ENCODE measurements at places on chromosomes 2 and 18. TPM values are rescaled to one million over a fixed set of nuclear protein-coding genes. Genes with fewer than 3 reads are reported as not detected.

GRCh38 chr2:23867449-23867848 lies 59.5 kb downstream of the ATAD2B start:
- DNase-seq, result no peak

GRCh38 chr2:186746584-186746983 lies 52.7 kb downstream of the FAM171B start:
- DNase-seq, result no peak

DNA sequence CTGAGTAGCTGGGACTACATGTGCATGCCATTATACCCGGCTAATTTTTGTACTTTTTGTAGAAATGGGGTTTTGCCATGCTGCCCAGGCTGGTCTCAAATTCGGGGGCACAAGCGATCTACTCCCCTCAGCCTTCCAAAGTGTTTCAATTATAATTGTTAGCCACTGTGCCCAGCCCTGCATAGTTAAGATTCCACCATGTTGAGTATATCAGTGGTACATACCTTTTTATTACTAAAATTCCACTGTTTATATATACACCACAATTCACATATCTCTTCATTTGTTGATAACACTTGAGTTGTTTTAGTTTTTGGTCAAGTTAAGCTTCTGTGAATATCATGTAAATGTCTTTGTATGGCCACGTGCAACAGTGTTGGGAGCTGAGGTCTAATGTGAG lies 12.8 kb upstream of the FMNL2 start:
- DNase-seq, result no peak

GRCh38 chr2:203553784-203554183 lies 18.7 kb upstream of the RAPH1 start:
- DNase-seq, result no peak

- DNase-seq, result peak; percentile 40
Measured at GRCh38 chr2:224909885-224910573, 132.2 kb downstream of the DOCK10 start.

- DNase-seq, result no peak
Measured at GRCh38 chr18:11324956-11325882, 175.8 kb upstream of the PIEZO2 start.

GRCh38 chr2:225117051-225117716 lies 74.9 kb upstream of the DOCK10 start:
- DNase-seq, result no peak

DNA sequence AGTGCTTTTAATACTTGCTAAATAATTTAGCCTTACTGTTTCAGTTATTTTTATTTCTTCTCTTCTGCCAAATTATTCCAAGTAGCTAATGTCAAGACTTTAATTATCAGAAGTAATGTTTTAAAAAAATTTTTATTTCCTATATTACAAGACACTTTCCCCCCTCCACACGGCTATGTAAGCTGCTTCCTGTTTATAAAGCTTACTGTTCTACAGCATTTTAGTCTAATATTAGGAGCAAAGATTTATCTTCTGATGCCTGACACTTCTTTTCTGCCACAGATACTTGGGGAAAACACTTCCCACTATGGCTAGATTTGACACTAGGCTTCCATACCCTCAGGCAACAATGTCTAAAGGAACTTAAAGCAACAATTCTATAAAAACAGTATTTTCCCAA lies 62.3 kb downstream of the ROCK1 start:
- no peak for DNase-seq

- peak; percentile 47 for DNase-seq
Measured at GRCh38 chr2:127637725-127638252, 8.2 kb upstream of the GPR17 start.

DNA sequence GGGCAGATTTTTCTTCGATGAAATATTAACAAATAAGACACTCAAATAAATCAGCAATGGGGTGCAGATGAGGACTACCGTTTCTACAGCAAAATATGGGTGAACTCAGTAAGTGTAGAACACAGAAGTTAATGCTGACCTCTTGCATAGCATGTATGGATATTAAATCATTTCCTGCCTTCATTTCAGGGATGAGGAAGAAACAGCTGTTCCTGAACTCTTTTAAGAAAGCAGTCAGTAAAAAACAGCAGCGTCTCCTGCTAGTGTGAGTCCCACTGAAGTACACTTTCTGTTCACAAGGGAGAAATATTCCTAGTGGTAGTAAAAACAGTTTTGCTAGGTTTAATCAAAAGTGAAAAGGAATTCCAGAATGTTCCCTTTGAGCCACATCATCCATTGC lies 379.0 kb downstream of the ZEB2 start:
- DNase-seq, result peak; percentile 16

DNA sequence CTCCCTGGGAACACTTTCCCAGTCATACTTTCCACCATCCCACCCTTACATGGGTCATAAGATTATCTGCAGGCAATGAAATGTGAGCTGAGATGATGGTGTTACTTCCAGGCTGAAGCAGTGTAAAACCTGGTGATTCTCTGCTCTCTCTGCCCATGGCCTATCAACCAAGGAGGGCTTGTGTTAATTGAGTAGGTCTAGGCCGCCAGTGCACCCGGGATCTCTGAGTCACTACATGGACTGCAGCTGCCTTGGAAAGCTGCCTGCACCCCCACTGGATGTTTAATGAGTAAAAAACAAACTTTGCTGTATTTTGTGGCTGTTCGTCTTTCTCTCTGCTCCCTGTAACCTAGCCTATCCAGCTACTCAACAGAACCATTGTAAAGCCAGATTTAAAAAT lies 451.7 kb upstream of the SMIM21 start:
- DNase-seq, result no peak

- no peak for DNase-seq
Measured at GRCh38 chr2:70089220-70089982, 2.1 kb downstream of the PCBP1 start.

- DNase-seq, result no peak
Measured at GRCh38 chr2:69291004-69291650, 95.9 kb downstream of the GFPT1 start.

- no peak for DNase-seq
Measured at GRCh38 chr2:66080127-66080526, 354.8 kb upstream of the MEIS1 start.

DNA sequence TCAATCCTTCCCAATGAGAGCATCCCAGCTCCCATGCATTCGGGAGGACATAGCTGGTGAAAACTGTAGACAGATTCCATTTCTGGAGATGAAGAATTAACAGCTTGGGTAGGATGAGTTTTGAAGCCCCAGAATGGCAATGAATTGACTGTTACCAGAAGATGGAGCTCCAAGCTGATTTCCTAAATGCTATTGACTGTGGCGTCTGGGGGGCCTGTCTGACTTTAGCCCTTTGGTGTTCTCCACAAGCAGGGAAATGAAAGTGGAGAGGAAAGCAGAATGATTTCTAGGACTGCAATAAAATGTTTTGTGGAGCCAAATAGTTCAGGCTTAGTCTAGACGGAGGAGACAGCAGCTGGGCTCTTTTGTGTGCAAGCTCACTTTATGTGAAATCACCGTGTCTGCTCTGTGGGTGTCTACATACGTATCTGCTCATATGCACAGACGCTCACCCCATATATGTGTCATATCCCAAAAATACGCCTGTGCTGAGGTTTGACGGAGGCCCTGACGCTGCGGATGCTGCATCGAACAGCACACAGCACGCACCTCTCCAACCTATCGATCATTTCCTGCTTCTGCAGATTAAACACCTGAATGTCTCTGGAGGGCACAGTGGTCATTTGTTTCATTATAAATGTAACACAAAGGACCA lies 166.4 kb upstream of the PXDN start:
- no peak for DNase-seq

Gene LYPD6
- 18.1 TPM for polyA plus RNA-seq

Gene KCNK3
- 0.57 TPM for polyA plus RNA-seq

Gene PGAP1
- polyA plus RNA-seq, result 27.5 TPM

Gene DYNAP
- polyA plus RNA-seq, result not detected

Gene CRYGD
- polyA plus RNA-seq, result 0.21 TPM

Gene STPG4
- not detected for polyA plus RNA-seq

Gene CD28
- 1.9 TPM for polyA plus RNA-seq

Gene GRHL1
- 4.7 TPM for polyA plus RNA-seq

Gene DSG1
- polyA plus RNA-seq, result 0.11 TPM

Gene ZNF532
- 102 TPM for polyA plus RNA-seq

Gene LCT
- polyA plus RNA-seq, result not detected

Gene TCF23
- polyA plus RNA-seq, result 0.62 TPM

Gene OBSL1
- polyA plus RNA-seq, result 125 TPM
